ENCODE measurements at places on chromosomes 12 and 14.

DNA sequence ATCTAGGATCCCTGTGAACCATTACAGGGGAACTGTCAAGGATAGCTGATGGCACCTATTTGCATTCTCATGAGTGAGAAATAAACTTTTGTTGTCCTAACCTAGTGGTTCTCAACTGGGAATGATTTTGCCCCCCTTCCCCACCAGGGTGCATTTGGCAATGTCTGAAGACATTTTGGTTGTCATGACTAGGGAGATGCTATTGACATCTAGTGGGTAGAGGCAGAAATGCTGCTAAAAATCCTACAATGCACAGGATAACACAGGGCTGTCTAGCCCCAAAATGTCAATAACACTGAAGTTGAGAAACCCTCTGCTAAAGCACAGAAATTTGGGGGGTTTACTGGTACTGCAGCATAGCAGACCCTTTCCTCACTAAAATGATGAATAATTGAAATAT, 140.9 kb upstream of the SRRM4 start:
- no peak for DNase-seq

- no peak for DNase-seq
These were observed at the start of gene STXBP6 for GRCh38 chr14:25049568-25050268. Gene STXBP6 (minus strand): TSS chr14:25050147. CDS start chr14:24974818, 75,329 bp downstream.

DNA sequence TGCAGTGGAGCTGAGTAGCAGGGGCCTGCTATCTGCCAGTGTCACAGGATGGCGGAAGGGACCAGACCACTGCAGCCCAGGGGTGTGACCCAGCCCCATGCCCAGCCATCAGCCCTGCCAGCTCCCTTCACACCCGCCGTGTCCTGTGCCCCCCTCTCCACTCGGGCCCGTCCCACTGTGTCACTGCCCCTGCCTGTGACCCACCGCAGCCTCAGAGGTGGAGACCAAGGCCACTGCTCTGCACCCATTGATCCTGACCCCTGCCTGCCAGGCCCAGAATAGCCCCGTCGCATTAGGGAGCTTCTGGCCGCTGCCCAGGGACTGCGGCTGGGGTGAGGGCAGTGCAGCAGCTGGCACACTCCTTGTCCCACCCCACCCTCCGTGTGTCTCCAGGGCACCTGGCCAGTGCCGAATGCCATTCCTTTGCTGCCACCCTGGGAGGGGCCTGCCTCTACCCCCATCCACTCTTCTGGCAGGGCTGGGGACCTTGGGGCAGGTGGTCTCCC, 2.1 kb upstream of the CRIP2 start:
- DNase-seq, result no peak

- peak; percentile 38 for DNase-seq
These were observed 10.9 kb downstream of the EVL start for GRCh38 chr14:100076133-100076532.

DNA sequence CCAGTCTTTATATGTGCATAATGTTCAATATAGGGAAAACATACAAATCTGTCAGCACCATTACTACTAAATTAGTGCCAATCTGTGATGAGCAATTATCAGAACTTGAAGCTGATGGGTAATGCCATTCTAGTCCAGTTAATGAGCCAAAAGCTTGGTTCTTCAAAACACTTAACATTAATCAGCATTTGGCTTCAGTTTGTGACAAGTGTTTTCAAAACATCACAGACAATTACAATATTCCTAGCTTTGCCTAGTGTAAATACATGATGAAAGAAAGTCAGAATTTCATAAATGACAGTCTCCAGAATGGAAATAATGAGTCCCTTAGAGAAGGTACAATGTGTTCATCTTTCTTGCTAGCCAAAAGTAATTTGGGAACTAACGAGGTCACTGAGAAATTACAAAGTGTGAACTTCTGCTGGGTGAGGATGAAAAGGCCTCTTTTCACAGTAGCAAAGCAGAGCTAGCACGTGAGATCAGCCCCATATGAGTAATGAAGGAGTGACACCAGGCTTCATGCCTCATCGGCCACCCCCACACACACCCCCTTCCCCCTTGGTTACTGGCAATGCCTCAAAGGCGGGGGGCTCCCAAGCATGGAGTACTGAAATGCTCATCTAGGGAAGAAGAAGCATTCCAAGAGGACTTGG, 180.6 kb upstream of the EEA1 start:
- DNase-seq, result peak; percentile 82

GRCh38 chr12:107523775-107524535, 161.6 kb upstream of the PWP1 start:
- no peak for DNase-seq

DNA sequence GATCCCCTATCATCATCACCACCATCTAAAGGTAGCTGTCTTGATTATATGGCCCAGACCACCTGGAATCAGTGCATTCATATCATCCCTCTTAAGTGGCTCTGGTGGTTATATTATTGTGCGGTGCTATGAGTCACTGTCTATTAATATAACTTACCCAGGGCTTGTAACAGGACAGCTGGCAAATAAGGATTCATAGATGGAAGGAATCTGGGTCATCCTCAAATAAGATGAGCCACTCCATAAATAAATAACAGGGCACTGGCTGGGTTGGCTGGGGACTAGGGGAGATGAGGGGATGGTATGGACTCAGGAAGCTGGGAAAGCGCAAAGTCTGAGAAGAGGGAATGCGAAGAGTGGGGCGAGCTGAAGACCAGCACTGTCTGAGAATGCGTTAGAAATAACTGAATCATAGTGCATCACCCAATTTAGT, 216.1 kb downstream of the NUAK1 start:
- DNase-seq, result no peak

- no peak for DNase-seq
These were observed 1.7 kb upstream of the LDHB start for GRCh38 chr12:21659383-21659782.

GRCh38 chr14:104705340-104706047, 16.1 kb downstream of the INF2 start:
- DNase-seq, result no peak

DNA sequence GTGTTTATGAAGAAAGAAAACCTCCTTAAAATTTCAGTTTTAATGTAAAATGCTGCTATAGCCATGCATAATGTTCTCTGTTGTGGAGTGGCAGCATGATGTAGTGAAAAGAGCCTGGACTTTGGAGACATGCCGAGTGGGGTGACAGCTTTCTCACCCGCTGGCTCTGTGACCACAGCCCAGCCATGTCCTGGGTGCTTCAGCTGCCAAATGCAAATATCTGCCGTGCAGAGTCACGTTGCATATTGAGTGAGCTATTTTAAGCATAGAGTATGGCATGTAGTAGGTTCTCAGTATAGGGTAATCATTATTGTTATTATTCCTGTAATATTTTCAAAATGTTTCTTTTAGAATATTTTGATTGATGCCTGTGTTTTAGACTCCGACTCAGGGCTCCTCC, 15.5 kb upstream of the TCTN2 start:
- no peak for DNase-seq

GRCh38 chr14:102516531-102517391, 7.2 kb upstream of the ANKRD9 start:
- no peak for DNase-seq
